ENCODE measurements at places on chromosomes 2 and 18.
A peak's percentile ranks its signal among the peaks of the same experiment; 100 is the strongest.

DNA sequence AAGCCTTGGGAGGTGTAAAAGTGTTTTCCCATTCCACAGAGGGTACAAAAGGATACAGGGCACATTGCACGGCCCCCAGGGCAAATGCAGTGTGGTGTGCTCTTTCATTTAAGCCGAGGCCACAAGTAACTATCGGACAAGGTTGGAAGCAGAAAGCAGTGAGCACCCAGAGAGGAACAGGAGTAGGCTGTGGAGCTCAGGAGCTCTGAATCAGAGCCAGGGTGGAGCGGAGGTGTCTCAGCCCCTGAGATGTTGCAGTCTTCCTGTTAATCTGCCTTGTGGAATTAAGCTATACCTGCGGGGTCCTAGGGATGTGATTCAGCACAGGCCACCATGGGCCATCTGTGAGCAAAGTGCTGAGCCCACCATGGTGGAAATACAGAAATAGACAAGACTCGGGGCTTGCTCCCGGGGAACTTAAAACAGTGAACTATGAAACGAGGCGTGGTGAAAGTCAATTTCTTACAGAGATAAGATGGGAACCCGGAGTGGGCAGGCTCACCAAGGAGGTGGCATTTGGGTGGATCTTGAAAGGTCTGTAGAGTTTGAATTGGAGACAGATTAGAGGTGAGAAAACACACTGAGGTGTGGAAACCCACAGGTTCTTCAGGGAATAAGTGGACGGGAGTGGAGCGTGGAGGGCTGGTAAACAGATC, 44.0 kb downstream of the ASAP2 start:
- DNase-seq: no peak

GRCh38 chr2:85436836-85437487, 18.4 kb downstream of the SH2D6 start:
- DNase-seq: no peak

DNA sequence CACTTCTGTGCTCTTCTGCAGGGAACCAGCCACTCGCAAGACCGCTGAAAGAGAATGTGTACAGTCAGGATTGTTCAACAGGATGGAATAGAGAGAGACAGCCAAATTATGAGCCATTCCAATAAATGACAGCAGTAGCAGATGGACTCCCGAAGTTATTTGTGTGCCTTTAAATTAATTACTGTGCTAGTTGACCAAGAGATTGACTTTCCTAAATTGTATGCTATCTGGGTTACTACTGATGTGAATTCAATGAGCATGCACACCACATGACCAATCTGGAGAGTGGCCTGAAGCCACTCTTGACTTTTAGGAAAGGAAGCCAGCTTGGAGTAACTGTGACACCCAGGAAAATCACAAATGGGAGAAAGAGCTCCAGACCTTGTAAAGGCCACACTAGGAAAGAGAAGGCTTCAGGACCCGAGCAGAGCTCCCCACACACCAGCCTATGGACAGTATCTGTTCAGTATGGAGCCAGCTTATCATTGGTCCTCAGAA, 52.8 kb downstream of the CHMP3 start:
- no peak for DNase-seq

GRCh38 chr18:79733986-79734770, 54.6 kb downstream of the CTDP1 start:
- DNase-seq: no peak

DNA sequence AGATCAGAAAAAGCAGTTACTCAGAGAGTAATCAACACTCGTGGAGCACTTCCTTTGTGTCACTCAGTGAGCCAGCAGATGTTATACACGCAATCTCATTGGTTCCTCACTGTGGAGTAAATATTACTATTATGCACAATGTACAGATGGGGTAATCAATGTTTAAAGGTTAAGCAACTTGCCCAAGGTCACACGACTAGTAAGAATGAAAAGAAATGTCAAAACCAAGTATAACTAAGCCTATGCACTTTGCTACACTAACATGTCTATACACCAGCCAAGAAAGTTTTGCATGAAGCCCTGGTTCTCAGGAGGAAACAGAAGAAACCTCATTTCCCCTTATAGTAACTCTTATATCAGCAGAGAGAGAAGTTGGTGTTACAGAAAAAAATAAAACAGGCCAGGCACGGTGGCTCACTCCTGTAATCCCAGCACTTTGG, 5.4 kb downstream of the METTL21A start:
- no peak for DNase-seq

- DNase-seq: no peak
Measured at GRCh38 chr18:76571689-76572088, 76.6 kb upstream of the ZNF516 start.

DNA sequence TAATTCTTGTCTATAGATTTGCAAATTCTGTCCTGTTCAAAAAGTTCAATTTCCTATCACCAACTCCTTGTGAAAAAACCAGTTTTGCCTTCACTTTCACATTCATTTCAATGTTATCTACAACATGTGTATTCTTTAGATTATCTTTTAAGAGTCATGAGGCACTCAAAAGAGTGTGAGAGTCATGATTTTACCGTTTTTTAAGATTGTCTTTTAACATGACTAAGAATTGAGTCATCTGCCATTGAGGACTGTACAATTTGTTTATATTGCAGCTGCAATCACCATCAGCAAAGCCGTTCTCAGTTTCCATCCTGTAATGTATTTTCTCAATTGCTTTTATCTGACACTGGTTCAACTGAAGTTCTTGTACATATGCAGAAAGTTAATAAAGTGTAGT, 275.8 kb downstream of the LNPK start:
- DNase-seq: no peak

DNA sequence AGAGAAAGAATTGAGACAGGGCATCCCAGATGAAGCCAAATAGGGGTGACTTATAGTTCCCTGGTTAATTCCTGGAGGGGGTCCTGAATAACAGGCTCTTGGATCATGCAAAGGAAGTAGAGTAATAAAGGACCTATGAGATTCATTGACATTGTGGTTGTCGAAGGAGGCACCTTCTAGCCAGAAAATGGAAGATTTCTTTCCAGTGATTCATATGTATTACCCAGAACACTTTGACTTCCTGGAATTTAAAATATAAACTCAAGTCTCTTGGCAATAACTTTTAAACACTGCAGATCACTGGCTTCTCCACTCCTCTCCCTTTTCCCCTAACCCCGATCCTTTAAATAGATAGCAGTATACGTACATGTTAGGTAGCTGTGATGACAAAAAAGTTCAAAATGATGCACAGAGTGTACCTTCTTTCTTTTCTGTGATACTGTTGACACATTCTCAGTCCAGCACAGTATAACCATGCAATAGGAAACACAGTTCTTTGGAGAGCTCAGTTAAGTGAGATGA, 211.8 kb downstream of the LTBP1 start:
- DNase-seq: no peak

DNA sequence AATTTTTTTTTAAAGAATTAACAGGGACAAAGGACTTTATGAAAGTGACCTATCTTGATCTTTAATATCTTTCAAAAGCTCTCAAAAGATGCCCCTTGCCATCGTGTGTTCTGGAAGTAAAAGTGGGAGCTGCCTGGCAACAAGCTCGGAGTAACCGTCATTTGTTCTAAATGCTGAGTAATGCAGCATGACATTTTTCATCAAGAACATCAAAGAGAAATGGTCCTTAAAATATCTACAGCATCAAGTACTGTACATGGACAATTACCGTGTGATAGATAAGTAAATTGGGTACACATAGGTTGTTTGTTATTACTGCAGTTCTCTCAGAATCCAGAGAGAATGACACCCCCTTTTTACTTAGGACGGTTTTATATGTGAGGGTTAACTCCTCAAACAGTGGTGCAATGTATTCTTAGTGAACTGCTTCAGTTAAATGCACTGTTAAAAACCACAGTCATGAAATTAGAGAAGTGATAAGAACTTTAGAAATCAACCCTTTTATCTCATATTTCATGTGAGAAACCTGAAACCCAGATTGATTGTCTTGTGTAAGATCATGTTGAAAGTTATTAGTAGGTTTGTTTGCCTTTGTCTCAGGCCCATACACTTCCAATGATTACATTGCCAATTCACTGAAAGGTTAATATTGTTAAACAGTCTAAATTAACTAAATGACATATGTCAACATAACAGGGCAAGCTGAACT, 90.6 kb upstream of the HNMT start:
- DNase-seq: no peak

GRCh38 chr2:47019532-47019931, 103.9 kb upstream of the MCFD2 start:
- no peak for DNase-seq

- DNase-seq: no peak
Measured at GRCh38 chr2:9765611-9766531, 77.4 kb upstream of the TAF1B start.

- DNase-seq: no peak
Measured at GRCh38 chr2:104769096-104769495, 84.8 kb upstream of the POU3F3 start.

GRCh38 chr18:2625217-2625616, 30.3 kb upstream of the SMCHD1 start:
- DNase-seq: no peak

DNA sequence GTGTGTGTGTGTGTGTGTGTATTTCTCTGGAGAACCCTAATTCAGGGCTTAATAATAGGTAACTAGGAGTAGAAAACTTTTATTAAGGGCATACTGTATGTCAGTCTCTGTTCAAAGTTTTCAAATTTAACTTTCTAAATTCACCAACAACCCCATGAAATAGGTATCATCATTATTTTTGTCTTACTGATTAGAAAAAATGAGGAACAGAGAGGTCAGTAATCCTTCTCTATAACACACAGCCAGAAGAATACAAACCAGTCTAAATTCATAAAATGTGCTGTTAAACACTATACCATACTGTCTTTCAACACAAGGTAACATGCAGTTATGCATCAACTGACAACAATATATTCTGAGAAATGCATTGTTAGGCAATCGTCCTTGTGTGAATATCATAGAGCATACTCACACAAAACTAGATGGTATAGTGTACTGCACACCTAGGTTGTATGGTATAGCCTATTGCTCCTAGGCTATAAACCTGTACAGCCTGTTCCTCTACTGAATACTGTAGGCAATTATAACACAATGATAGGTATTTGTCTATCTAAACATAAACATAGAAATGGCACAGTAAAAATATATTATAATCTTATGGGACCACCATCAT, 143.1 kb downstream of the PTH2R start:
- no peak for DNase-seq

DNA sequence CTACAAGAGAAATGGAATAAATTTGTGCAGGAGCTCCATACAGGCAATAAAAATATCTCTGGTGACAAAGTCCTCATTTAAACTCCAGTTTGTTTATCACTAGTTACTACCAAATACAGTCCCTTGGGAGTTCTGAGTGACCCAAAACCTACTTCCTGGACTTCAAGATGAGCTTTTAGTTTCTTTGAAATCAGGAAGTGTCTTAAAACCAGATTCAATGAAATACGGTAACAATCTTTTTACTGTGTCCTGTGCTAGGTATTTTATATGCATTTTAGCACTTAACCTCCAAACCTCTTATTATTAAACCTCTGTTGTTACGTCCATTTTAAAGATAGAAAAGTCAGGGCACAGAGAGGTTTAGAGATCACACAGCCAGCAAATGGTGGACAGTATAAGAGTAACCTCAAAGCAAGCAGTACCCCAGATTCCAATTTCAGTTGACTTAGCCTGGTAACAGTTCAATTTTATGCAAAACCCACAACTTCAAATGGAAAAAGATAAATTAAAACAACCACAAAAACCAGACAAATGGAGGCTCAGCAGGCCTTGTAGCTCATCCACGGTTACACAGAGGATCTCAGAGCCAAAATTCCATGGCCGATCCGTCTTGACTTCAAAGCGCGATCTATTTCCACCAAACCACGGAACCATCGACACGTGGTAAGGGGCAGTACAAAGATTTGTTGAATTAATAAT, 1.3 kb upstream of the KCMF1 start:
- DNase-seq: peak; percentile 2

GRCh38 chr2:241763551-241764274, 12.9 kb upstream of the GAL3ST2 start:
- DNase-seq: no peak

- DNase-seq: no peak
Measured at GRCh38 chr2:240200230-240201051, 60.0 kb upstream of the OTOS start.

- DNase-seq: no peak
Measured at GRCh38 chr2:28400921-28401320, 8.3 kb downstream of the FOSL2 start.

- no peak for DNase-seq
Measured at GRCh38 chr2:190216829-190217228, 102.8 kb downstream of the HIBCH start.

- DNase-seq: no peak
Measured at GRCh38 chr2:38315707-38316333, 61.3 kb downstream of the ATL2 start.

GRCh38 chr2:196244966-196245365, 73.6 kb upstream of the STK17B start:
- no peak for DNase-seq

GRCh38 chr2:2719015-2719414, 387.9 kb upstream of the MYT1L start:
- DNase-seq: no peak

GRCh38 chr2:146489386-146489785, 1355.4 kb upstream of the ACVR2A start:
- no peak for DNase-seq

- no peak for DNase-seq
Measured at GRCh38 chr18:8695932-8696517, 9.3 kb upstream of the MTCL1 start.

DNA sequence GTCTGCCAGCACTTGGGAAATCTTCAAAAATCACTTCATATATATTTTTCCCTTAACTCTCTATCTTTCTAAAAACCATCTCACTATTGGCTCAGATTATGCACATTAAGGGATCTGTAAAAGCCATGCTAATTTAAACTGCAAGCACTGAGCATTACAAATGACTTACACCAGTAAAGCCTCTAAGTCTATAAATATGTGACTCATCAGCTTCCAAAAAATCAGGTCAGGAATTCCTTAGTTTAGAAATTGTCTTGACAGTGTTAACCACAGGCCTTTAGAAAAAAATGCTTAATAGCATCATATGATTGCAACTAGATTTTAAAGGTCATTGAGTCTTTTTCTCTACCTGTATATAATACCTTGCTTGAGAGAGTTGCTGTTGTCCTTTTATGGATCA, 1113.6 kb upstream of the PIK3C3 start:
- no peak for DNase-seq

- no peak for DNase-seq
Measured at GRCh38 chr2:20485612-20486388, 38.9 kb downstream of the RHOB start.

DNA sequence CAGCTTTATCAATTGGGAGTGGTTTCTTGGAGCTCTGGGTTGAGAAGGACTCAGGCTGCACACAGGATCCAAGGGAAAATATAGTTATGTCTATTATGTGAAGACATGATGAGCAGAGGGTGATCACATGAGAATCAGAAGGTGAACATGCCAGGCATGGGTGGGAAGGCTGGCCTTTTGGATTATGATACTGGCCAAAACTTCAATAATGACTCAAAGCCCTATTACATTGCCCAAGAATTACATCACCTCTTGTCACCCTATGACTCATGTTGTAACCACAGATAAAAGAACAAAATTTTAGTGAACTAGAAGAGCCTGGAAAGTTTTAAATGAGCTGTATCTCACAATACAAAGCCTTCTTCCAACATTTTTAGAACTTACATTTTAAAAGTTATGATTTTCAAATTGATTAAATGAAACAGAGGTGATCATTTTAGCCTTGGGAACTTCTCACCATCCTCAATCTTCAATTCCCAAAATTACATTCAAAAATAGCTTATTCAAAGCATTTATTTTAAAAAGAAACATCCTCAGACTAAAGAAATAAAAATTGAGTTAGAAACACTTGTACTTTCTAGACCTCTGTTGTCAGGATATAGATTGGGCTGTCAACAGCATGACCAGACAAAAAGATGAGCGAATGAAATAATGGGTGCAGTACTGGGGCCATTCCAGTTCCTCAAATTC, 428.3 kb downstream of the MBD2 start:
- no peak for DNase-seq

GRCh38 chr2:47651296-47651695, 131.6 kb upstream of the MSH6 start:
- no peak for DNase-seq

Measured in activated T-helper 1 cell treated with anti-CD3 and anti-CD28 coated beads, Interleukin-2, amount 50 U/mL, for 16 hours (primary cell).